ENCODE measurements at places on chromosomes 1 and 21. TPM values are rescaled to one million over a fixed set of nuclear protein-coding genes. Genes with fewer than 3 reads are reported as not detected.

Gene S100A8
- 40.7 TPM for total RNA-seq

Gene OR6N1
- not detected for total RNA-seq

Gene AMPD1
- total RNA-seq, result 0.10 TPM

DNA sequence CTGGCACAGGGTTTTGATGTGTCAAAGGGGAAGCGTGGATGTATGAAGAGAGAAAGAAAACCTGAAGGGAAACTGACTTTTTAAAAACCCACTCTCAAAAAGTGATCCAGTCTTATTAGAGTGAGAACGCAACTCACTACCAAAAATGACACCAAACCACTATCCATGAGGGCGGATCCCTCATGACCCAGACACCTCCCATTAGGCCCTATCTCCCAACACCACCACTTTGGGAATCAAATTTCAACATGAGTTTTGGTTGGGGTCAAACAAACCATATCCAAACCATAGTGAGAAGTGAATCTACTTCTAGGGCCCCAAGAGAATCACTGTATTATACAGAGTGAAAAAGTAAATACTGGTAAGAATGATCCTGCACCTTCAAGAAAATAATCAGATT is 53.5 kb downstream of the FNBP1L start:
- DNase-seq, result no peak

GRCh38 chr1:42949312-42950115 is 9.2 kb downstream of the SLC2A1 start:
- DNase-seq, result no peak

Measured in left ventricle myocardium superior (tissue), 1 donor.